ENCODE measurements at places on chromosomes 6 and 20. TPM values are rescaled to one million over a fixed set of nuclear protein-coding genes. Genes with fewer than 3 reads are reported as not detected.

MOCS1 gene
- 15.2 TPM for total RNA-seq

COX4I2 gene
- total RNA-seq: not detected

ZNF512B gene
- 46.0 TPM for total RNA-seq

BNIP5 gene
- not detected for total RNA-seq

SLC17A3 gene
- not detected for total RNA-seq

MMP24 gene
- 23.0 TPM for total RNA-seq

NRSN1 gene
- total RNA-seq: not detected

IL20RA gene
- total RNA-seq: 0.74 TPM

GRCh38 chr20:45128099-45128498 lies 3.8 kb upstream of the WFDC12 start:
- no peaks in the 10 kb centered on the region for H3K36me3 ChIP-seq
- H3K4me3 ChIP-seq: no peak overlapping the region
- no peak for DNase-seq
- no peaks in the 10 kb centered on the region for H3K27me3 ChIP-seq

DNA sequence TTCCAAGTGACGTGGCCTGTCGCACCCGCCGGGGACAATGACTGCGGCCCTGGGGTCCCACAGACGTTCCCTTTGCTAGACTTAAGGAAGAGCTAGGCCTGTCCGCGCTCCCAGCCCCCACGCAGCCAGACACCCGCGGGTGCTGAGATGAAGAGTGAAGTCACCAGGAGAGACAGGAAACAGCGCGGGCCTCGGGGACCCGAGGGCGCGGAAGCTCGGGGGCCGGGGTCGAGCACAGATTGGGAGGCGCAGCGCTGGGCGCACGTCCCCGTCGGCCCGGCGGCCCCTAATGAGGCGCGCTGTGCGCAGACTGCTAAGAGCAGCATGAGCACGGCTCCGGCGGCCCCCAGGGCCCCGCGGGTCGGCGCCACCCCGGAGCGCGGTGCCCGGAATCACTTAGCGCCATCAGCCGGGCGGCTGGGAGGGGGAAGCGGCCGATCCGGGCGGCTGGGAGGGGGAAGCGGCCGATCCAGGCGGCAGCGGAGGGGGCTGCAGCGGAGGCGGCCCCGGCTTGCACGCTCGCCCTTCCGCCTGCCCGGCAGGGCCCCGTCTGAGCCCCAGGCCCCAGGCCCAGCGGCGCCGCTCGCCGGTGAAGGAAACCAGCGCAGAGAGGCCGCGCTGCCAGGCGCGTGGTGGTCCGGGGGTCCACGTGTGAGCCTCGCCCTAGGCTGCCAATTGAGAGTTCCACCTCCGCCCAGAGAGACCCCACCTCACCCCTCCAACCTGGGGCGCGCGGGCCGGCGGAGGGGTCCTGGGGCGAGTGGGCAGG lies 8.3 kb upstream of the AVP start:
- no peaks in the 10 kb centered on the region for H3K4me1 ChIP-seq
- peak; percentile 52 for DNase-seq
- no peaks in the 10 kb centered on the region for H3K36me3 ChIP-seq
- peak overlapping the region; percentile 61 for H3K4me3 ChIP-seq
- no peak overlapping the region for H3K27ac ChIP-seq
- no peaks in the 10 kb centered on the region for H3K27me3 ChIP-seq

GRCh38 chr6:26536571-26537159 lies 1.5 kb upstream of the HMGN4 start:
- H3K36me3 ChIP-seq: peaks cover 6% of the 10 kb centered on the region
- no peaks in the 10 kb centered on the region for H3K4me1 ChIP-seq
- peak overlapping the region; percentile 96 for H3K4me3 ChIP-seq
- peak; percentile 43 for DNase-seq
- H3K27me3 ChIP-seq: no peaks in the 10 kb centered on the region

GRCh38 chr6:39268171-39268570 lies 38.9 kb upstream of the KCNK5 start:
- peaks cover 8% of the 10 kb centered on the region for H3K4me1 ChIP-seq
- H3K27ac ChIP-seq: no peak overlapping the region
- no peak for DNase-seq
- no peak overlapping the region for H3K4me3 ChIP-seq
- H3K36me3 ChIP-seq: peaks cover 3% of the 10 kb centered on the region

GRCh38 chr6:15592610-15593009 lies 70.2 kb downstream of the DTNBP1 start:
- no peaks in the 10 kb centered on the region for H3K27me3 ChIP-seq
- no peak overlapping the region for H3K27ac ChIP-seq
- no peaks in the 10 kb centered on the region for H3K4me1 ChIP-seq
- DNase-seq: no peak
- no peak overlapping the region for H3K4me3 ChIP-seq

GRCh38 chr6:45690846-45691245 lies 313.1 kb upstream of the SUPT3H start:
- no peak overlapping the region for H3K27ac ChIP-seq
- H3K4me1 ChIP-seq: no peaks in the 10 kb centered on the region
- no peaks in the 10 kb centered on the region for H3K27me3 ChIP-seq
- no peak for DNase-seq
- no peaks in the 10 kb centered on the region for H3K36me3 ChIP-seq

DNA sequence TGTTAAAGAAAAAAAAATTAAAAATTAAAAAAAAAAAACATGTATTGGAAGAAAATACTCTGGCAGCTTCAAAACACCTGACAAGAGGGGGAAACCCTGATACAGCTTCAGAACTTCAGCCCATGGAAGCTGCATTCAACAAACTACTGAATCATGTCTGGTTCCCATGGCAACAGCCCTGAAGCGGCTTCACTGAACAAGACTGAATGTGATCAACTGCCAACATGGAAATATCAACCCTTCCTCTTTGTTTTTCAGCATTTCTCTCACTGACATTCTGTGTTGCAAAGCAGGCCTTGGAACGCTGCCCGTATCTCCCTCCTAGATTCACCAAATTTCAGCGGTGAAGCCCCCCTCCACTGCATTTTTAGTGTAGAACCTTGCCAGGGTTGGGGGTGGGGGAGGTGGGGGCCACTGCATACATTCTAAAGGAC lies 91.3 kb upstream of the SHLD1 start:
- no peak for DNase-seq
- H3K27me3 ChIP-seq: no peaks in the 10 kb centered on the region
- no peak overlapping the region for H3K27ac ChIP-seq
- no peaks in the 10 kb centered on the region for H3K36me3 ChIP-seq

- H3K27me3 ChIP-seq: no peaks in the 10 kb centered on the region
- H3K4me3 ChIP-seq: no peak overlapping the region
- no peak overlapping the region for H3K27ac ChIP-seq
- no peak for DNase-seq
- H3K36me3 ChIP-seq: no peaks in the 10 kb centered on the region
Observed at GRCh38 chr6:52074155-52074554, 13.3 kb downstream of the PKHD1 start.

GRCh38 chr20:48187851-48188250 lies 402.6 kb upstream of the SULF2 start:
- H3K27me3 ChIP-seq: no peaks in the 10 kb centered on the region
- DNase-seq: no peak
- no peaks in the 10 kb centered on the region for H3K36me3 ChIP-seq
- H3K4me1 ChIP-seq: no peaks in the 10 kb centered on the region
- no peak overlapping the region for H3K4me3 ChIP-seq
- H3K27ac ChIP-seq: no peak overlapping the region

GRCh38 chr20:8242066-8242465 lies 110.0 kb downstream of the PLCB1 start:
- H3K4me1 ChIP-seq: no peaks in the 10 kb centered on the region
- H3K4me3 ChIP-seq: no peak overlapping the region
- H3K36me3 ChIP-seq: no peaks in the 10 kb centered on the region
- H3K27ac ChIP-seq: no peak overlapping the region

DNA sequence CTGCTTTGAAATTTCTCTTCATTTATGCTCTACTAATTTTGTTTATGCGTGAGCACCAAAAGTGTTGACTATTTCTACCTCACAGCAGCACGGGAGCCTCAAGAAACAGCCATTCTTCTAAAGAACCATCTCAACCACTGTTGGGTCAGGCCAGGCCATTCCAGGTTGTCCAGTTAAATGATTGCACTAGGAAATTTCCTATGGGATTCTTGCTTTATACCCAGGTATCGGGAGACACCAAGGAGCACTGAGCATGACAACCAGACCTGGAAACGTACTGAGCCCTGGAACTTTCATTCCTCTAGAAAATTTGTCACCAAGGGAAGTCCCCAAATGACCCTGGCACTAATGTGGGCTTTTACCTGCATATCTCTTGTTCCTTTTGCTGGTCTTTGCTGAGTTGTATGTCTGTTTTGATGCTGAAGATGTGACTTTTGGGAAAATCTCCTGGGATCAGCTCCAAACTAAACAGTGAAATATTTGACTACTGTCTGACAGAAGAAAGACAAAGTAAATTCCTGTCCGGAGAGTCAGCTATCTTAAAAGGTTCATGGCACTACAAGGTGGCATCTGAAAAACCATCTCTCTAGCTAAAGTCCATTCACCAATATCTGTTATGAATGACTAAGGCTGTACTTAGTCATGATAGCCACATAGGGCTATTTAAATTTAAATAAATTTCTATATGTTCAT lies 70.5 kb downstream of the SNAP25 start:
- H3K27me3 ChIP-seq: no peaks in the 10 kb centered on the region
- H3K36me3 ChIP-seq: no peaks in the 10 kb centered on the region
- DNase-seq: no peak
- H3K4me1 ChIP-seq: no peaks in the 10 kb centered on the region
- no peak overlapping the region for H3K4me3 ChIP-seq

DNA sequence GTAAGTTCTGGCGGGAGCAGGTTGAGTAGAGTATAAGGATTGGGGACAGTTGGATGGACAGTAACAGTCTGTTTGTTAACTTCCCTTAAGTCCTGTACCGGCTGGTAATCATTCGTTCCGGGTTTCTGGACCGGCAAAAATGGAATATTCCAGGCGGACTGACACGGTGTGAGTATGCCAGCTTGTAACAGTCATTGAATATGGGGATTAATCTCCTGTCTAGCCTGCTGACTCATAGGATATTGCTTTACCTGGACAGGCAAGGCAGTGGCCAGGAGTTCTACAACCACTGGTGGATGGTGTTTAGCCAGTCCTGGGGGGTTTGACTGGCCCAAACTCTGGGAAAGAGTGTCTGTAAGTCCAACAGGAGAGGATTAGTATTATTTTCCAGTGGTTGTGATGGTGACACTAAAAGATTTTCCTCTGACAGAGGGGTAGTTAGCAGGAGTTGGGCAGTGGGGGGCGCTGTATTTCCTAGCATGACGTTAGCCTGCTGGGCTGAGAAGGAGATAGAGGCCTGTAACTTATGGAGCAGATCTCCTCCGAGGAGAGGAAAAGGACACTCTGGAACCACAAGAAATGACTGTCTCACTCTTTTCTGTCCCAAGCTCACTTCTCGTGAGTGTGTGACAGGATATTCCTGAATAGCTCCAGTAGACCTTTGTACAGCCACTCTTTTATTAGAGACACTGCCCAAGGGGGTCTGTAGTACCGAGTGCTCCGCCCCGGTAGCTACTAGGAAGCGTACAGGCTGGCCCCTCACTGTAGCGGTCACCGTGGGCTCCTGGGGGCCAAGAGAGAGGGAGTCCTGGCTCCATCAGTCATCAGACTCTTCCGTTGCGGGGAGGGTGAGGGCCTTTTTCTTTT lies 152.2 kb downstream of the TRIM27 start:
- H3K4me3 ChIP-seq: no peak overlapping the region
- H3K27ac ChIP-seq: no peak overlapping the region
- H3K27me3 ChIP-seq: peaks cover 88% of the 10 kb centered on the region
- H3K4me1 ChIP-seq: no peaks in the 10 kb centered on the region

DNA sequence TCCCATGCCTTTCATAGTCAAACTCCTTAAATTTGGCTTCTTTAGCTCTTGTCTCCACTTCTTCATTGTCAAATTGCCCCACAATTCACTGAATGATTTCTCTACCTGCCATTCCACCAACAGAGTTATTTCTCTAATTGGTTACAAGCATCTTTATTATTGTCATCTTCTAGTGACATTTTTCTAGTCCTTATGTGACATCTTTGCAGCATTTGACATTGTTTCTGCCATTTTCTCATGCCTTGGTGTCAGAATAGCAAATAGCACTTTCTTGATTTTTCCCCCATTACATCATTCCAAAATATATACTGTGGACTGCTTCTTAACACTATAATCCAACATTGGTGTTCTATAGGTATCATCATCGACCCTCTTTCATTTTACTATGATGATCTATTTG lies 137.7 kb upstream of the HDDC2 start:
- no peak overlapping the region for H3K27ac ChIP-seq
- no peaks in the 10 kb centered on the region for H3K27me3 ChIP-seq
- no peaks in the 10 kb centered on the region for H3K36me3 ChIP-seq
- peaks cover 2% of the 10 kb centered on the region for H3K4me1 ChIP-seq

Measured in H9 (cell line).